ENCODE measurements at places on chromosomes 7 and 10. TPM values are rescaled to one million over a fixed set of nuclear protein-coding genes. Genes with fewer than 3 reads are reported as not detected.

The LIPN gene
- not detected for total RNA-seq

- H3K27ac ChIP-seq = no peak overlapping the region
- no peak overlapping the region for H3K4me3 ChIP-seq
- DNase-seq = no peak
- no peaks in the 10 kb centered on the region for H3K36me3 ChIP-seq
These were observed 99.2 kb upstream of the PDLIM1 start for GRCh38 chr10:95389982-95390381.

DNA sequence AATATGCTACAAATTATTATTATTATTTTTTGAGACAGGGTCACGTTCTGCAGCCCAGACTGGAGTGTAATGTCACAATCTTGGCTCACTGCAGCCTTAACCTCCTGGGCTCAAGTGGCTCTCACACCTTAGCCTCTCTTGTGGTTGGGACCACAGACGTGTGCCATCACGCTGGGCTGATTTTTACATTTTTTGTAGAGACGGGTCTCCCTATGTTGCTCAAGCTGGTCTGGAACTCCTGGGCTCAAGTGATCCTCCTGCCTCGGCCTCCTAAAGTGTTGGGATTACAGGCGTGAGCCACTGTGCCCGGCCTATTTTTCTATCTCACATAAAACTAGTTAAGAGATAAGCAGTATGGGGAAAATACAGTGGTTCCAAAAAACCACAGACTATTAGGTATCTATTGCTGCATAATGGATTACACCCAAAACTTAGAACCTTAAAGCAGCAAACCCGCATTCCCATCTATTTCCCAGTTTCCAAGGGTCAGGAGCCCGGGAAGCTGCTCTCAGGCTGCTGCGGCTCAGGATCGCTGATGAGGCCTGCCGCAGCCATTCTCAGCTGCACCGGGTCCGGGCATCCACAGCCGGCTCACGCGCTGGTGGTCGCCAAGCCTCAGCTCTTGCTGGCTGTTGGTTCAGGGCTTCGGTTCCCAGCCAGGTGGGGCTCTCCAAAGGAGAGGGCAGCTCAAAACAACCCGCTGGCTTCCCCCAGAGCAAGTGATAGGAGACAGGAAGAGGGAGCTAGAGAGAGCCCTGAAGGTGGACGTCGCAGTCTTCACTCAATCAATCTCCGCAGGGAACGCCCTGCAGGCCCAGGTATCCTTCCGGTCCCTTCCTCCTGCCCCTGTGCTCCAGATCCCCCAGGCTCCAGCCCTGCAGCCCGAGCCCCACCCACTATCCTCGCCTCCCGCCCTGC is 128.2 kb downstream of the UBE2H start:
- peaks cover 1% of the 10 kb centered on the region for H3K4me1 ChIP-seq
- no peaks in the 10 kb centered on the region for H3K27me3 ChIP-seq
- H3K27ac ChIP-seq = no peak overlapping the region
- no peak for DNase-seq

DNA sequence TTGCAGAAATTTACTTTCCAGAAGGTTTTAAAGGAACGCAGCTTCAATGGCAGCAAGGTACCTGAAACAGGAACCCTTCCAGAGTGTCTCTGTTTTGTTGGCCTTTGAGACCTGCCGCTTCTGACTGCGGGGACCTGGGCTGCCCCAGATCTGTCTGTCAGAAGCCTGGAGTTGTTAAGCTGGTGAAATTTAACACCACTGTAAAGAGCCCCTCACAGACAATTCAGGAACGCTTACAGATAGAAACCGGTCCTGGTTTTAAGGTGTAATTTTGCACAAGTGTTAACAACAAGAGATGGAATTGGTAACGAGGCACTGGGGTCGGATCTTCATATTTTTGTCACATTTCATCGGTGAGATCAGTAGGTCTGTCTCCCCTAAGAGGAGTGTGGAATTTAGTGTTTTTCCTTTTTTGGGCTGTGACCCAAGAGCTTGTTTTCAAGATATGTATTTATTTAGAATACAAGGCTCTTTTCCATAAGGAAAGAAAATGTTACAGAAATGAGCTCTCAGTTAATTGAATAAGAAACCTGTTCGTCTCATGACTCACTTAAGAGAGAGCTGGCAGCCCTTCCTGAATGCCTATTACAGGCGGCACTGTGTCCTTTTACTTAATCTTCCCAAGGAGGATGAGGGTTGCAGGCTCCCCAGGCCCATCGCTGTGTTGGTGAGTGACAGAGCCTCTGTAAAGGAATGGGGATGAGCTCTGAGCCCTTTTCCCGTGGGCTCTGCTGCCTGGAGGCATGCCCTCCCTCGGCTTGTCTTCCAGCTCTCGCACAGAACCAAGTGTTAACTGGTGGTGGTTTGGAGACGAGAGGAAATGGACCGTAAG is 168.7 kb downstream of the CUX1 start:
- no peak for DNase-seq
- H3K27me3 ChIP-seq = no peaks in the 10 kb centered on the region
- peaks cover 1% of the 10 kb centered on the region for H3K4me1 ChIP-seq
- no peak overlapping the region for H3K4me3 ChIP-seq
- no peak overlapping the region for H3K27ac ChIP-seq
- H3K36me3 ChIP-seq = no peaks in the 10 kb centered on the region

DNA sequence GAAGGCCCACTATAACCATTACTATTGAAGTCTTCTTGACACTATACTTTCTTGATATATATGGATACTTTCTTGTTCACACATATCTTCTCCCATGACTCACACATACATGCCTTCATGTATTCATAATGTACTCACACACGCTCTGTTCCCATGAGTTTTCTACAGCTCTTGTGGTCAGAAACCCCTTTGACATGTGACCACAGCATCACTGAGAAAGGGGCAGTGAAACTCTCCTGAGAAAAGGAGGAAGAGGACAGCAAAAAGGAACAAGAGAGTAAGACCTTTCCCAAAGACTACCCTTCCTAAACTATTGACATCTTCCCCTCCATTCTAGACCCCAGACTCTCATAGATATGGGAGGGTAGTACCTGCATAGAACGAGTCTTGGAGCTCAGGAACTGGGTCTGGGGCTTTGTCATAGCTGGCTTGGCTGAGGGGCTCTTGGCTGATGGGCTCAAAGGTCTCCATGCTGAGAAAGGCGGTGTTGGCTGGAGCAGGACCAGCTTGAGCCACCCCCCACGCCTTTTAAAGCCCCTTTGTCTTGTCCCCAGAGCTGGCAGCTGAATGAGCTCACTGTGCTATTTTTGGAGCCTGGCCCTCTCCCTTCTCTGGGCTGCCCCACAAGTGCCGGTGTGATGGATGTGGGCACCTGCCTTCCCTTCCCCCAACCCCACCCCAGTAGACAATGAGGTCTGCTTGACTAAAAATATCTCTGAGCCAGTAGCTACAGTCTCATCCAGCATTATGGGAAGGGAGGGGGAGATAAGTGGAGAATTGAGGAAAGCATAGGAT is 5.1 kb downstream of the SYNPO2L start:
- H3K27me3 ChIP-seq = no peaks in the 10 kb centered on the region
- DNase-seq = no peak
- no peaks in the 10 kb centered on the region for H3K4me1 ChIP-seq
- H3K4me3 ChIP-seq = no peak overlapping the region
- no peaks in the 10 kb centered on the region for H3K36me3 ChIP-seq
- H3K27ac ChIP-seq = no peak overlapping the region

The PTPRZ1 gene
- total RNA-seq = 0.87 TPM

GRCh38 chr7:155531681-155532080 is 14.7 kb downstream of the CNPY1 start:
- H3K27ac ChIP-seq = no peak overlapping the region
- DNase-seq = no peak
- no peaks in the 10 kb centered on the region for H3K36me3 ChIP-seq
- H3K4me3 ChIP-seq = no peak overlapping the region
- no peaks in the 10 kb centered on the region for H3K27me3 ChIP-seq

DNA sequence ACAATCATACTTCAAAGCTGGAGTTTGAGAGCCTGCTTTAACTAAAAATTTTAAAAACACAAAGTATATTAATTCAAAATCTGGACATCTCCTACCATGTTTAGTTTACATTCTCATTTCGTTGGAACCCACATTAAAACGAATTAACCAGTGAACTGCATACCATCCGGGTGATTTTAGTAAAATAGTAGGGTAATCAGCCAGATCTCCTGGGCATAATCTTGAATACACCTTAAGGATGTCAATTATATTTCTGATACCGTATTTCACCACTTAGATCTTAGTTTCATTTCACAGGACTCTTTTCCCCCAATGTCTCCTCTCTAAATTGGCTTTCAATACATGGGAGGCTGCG is 175.6 kb upstream of the PFKP start:
- DNase-seq = no peak
- H3K36me3 ChIP-seq = no peaks in the 10 kb centered on the region
- H3K4me1 ChIP-seq = no peaks in the 10 kb centered on the region
- no peak overlapping the region for H3K27ac ChIP-seq

The ENO4 gene
- 2.8 TPM for total RNA-seq

- DNase-seq = no peak
- H3K36me3 ChIP-seq = no peaks in the 10 kb centered on the region
- H3K4me3 ChIP-seq = no peak overlapping the region
- H3K27ac ChIP-seq = no peak overlapping the region
- no peaks in the 10 kb centered on the region for H3K27me3 ChIP-seq
These were observed 84.9 kb upstream of the AGK start for GRCh38 chr7:141466151-141466904.

DNA sequence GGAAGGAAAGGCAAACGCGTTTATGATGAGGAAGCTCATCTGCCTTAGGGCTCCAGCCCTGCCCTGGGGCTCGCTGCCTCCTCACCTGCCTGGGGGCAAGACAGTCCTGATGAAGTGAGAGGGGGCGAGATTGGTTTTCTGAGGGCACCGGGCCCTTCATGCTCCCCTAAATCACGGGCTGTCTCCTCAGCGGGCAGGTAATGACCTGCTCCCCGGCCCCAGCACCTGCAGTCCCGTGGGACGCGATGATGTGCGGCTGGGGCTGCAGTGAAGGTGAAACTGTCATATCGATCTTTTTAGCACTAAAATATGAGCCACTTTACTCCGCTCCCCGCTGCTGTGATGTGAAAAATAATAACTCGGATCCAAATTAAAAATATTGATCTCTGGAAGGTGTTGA is 120.2 kb downstream of the INPP5A start:
- peaks cover 3% of the 10 kb centered on the region for H3K4me1 ChIP-seq
- H3K4me3 ChIP-seq = no peak overlapping the region
- no peak overlapping the region for H3K27ac ChIP-seq
- H3K27me3 ChIP-seq = no peaks in the 10 kb centered on the region

The CPA5 gene
- not detected for total RNA-seq

The OLAH gene
- not detected for total RNA-seq

The TMEM176B gene
- 145 TPM for total RNA-seq

DNA sequence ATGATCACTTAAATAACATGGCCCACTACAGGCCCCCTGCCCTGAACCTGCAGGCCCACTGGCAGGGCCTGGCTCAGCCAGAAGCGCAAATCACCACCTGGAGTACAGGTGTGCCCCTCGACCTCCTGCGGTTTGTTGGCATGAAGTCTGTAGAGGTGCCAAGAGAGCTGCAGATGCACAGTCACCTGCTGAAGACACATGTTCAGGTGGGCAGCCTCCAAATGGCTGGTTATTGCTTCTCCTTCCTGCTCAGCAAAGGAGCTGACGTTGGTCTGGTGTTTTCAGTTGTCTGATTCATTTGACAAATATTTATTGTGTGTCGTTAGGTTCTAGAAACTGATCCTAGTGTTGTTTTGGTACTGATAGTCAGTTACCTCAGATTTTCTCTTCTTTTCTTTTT is 29.0 kb downstream of the DHTKD1 start:
- no peak for DNase-seq
- no peaks in the 10 kb centered on the region for H3K27me3 ChIP-seq
- no peaks in the 10 kb centered on the region for H3K4me1 ChIP-seq
- no peak overlapping the region for H3K27ac ChIP-seq

The MAPK8 gene
- total RNA-seq = 51.2 TPM

The GPNMB gene
- 143 TPM for total RNA-seq

DNA sequence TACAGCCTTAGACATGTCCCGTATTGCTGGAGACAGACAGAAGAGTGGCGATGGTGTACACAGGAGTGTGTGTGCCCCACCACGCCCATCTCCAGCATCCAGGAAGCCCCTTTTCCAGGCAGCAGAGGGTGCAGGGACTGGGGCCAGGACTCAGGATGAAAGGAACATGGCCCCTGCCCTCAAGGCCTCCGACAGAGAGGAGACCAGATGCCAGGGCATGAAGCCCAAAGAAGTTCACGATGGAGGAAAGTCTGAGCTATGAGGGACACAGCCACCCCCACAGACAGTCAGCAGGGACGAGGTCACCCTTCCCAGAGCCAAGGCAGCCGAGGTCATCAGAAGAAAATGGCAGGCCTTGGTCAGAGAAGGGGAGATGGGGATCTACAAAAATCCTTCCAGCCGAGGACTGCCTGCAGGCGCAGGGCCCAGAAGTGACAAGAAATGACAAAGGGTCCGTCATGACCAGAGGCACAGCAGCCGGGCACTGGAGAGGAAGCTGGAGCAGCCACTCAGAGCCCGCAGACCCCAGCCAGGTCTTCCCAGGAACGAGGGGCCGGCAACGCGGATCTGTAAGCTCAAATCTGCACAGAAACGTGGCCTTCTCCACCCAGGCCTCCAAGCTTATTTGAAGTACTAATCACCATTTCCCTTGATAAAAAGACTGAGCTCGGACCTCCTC is 78.7 kb upstream of the PPP2R2D start:
- H3K4me1 ChIP-seq = no peaks in the 10 kb centered on the region
- H3K36me3 ChIP-seq = no peaks in the 10 kb centered on the region
- no peak overlapping the region for H3K27ac ChIP-seq
- H3K4me3 ChIP-seq = no peak overlapping the region
- no peak for DNase-seq
- H3K27me3 ChIP-seq = no peaks in the 10 kb centered on the region

The NPSR1 gene
- not detected for total RNA-seq

The LAMB4 gene
- total RNA-seq = not detected

The ASIC3 gene
- 2.5 TPM for total RNA-seq

The RAPGEF5 gene
- 6.4 TPM for total RNA-seq

- no peaks in the 10 kb centered on the region for H3K4me1 ChIP-seq
- H3K4me3 ChIP-seq = no peak overlapping the region
- H3K27ac ChIP-seq = peak overlapping the region; percentile 79
- no peaks in the 10 kb centered on the region for H3K27me3 ChIP-seq
- no peak for DNase-seq
- no peaks in the 10 kb centered on the region for H3K36me3 ChIP-seq
These were observed 114.1 kb upstream of the CARD11 start for GRCh38 chr7:3157566-3158287.
